BJ (cell line): ENCODE measurements at places on chromosomes 1 and 21.

DNA sequence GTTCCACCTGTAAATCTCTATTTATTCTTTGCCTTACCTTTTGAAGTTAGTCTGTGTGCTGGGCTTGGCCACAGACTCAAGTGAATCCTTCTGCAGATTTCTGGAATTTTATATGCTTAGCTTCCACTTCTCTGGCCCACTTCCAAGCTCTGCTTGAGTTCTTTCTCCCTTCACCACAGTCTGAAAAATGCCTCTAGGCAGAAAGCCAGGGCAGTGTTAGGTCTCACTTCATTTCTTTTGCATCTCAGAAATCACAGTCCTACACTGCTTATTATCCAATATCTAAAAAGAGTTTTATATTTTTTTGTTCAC lies 48.9 kb downstream of the INKA2 start:
- DNase-seq = peak; percentile 65

DNA sequence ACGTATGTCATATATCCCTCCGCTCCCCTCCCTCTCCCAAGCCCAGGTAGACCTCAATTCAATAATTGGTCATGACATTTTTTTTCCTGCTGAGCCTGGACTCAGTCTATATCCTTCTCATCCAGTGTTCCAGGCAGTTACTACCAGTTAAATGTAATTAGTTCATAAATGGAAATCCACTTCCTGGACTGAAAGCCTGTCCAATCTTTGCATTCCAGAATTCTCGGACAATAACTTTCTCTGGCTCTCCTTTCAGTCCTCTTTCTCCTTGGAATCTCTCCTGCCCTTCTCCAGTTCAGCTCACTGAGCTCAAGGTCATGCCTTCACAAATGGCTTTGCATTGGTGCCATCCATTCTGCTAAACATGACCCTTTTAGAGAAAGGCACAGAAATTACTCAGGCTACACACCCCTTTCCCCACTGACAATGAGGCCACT lies 34.8 kb downstream of the VWA5B1 start:
- no peak for DNase-seq

DNA sequence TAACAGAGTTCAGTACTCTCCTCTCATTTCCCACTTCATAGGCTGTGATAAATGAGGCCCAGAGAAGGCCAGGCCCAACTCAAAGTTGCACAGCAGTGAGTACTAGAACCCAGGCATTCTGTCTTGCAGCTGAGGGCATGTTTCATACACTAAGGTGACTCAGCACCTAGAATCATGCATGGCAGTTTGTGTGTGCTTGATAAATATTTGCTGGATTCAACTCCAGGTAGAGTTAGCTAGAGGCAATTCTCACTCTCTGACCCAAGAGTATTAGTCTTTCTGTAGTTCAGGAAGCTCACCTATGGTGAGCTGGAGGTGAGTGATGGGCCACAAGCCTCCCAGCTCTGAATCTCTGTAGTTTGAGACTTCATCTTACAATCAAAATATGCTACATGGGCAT lies 10.7 kb downstream of the NKAIN1 start:
- DNase-seq = no peak

- DNase-seq = no peak
Measured at GRCh38 chr1:111795401-111795800, 39.7 kb downstream of the DDX20 start.

- DNase-seq = peak; percentile 42
Measured at GRCh38 chr1:95197616-95198252, 36.3 kb upstream of the RWDD3 start.
